ENCODE measurements at places on chromosomes 3 and 15. TPM values are rescaled to one million over a fixed set of nuclear protein-coding genes. Genes with fewer than 3 reads are reported as not detected.

- DNase-seq, result no peak
Measured at GRCh38 chr3:57281715-57282114, 10.8 kb downstream of the ASB14 start.

- no peak for DNase-seq
Measured at GRCh38 chr3:188335656-188336055, 181.7 kb downstream of the LPP start.

DNA sequence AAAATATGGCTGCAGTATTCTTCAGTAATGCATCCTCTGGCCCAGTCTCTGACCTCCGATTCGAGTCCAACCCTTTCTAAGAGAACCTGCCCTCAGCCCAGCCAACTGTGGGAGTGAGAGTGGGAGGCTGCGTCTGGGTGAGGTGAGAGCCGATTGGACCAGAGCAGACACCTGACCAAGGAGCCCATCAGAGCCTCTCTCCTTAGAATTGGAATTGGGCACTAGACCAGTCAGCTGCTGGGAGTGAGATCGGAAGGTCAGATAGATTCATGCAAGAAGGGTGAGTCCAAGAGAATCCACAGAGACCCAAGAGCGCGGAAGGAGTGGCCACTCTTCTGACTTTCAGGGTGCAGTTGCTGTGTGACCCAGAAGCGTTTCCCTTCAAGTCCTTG lies 10.2 kb downstream of the RASL12 start:
- DNase-seq, result no peak

GRCh38 chr3:161549261-161549660 lies 52.7 kb downstream of the OTOL1 start:
- no peak for DNase-seq

DNA sequence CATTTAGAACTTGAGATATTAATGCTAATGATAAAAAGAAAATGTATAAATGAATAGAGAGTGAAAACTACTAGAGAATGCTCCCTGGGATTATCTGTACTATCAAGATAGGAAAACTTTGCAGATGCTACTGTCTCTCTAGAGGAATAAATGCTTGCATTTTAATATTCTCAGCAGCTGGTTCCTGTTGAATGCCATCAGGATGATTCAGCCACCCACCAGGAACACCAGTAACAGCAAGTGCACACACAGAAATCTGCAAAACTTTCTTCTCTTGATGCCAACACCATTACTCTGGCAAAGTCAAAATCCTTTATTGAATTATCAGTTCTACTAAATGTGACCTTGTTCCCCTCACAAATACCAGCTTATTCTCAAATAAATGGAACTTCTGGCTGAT lies 148.4 kb downstream of the TIGIT start:
- DNase-seq, result no peak

DNA sequence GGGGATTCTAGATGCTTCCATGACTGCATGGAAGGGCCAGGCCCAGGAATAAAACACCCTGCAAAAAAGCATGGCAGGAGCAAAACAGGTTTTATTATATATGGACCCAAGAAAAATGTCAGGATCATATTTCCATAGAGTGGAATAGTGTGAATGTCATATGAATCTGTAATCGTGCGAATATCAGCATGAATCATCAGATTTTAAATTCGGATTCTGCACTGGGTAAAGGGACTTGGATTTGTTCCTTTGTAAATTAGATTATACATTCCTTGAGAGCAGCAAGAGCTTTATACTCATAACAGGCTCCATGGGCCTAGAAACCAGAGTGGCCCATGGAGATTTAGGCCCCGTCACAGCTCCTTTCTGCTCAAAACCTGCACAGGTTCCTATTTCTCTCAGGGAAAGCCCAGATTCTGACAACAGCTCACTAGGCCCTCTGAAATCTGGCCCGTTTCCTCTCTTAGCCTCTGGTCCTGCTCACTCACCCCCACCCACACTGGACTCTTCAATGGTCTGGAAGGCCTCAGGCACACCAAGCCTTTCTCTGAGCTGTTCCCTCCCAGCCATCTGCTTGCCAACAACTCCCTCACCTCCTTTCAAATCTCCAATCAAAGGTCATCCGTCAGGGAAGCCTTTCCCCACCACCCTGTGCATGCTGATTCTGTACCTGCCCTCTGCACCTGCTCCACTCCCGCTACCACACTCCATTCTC lies 76.0 kb downstream of the FEM1B start:
- no peak for DNase-seq

DNA sequence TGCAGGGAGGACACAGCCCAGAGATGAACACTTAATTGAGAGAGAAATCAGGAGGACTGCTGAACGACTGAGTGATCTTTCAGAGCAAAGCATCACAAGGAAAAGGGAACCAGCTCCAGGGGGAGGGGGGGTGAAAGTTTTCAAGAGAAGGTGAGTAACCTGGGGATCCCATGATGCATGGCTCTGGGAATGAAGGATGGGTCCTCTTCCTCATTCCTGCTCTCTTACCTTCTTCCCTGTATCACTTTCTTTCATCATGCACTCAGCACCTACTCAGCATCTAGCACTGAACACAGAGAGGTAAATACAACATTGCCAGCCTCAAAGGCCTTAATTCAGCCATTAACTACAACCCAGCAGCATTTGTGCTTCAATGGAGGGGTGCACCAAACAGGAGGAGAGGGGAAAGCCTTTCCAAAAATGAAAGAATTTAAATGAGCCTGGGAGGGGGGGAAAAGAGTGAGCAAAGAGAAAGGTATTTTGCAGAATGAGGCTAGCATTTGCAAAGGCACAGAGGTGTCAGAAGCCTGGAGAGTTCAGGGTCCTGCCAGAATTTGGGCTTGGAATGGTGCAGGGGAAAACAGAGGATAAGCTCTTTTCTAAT lies 427.4 kb downstream of the FOXP1 start:
- DNase-seq, result no peak

DNA sequence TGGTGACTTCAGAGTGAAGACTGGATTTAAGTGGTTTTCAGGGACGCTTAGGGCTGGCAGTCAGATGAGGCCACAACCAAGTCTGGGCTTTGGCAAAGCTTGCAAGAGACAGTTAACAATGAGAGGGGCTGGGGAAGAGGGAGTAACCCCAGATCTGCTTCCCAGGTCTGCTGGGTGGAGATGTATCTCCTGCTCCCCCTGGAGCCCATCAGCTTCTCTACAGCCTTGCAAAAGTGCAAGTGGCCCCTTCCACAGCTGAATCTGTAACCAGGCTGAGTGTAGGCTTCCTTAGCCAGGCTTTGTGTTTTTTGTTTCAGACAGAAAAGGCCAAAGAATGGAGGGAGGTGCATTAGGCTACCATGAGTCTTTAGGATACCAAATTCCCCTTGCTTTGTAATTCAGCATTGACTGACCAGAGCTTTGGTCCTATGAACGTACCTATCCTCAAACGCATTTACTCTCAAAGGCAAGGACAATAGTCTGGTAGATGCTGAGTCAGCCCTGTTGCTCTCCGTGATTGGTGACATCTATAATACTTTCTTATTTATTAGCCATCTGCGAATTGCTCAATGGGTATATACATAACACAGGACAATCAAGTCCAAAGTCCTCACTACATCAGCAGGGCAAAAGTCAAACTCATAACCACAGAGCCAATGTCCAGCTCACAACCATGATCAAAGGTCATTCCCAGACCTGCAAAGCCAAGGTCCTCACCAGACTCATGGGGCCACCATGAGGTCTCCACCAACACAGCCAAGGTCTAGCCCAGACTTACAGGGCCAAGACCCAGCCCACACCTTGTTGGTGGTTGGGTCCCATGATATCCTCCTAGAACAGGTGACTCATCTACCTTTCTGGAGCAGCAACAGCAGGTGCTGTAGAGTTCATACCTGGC lies 17.1 kb downstream of the CCDC13 start:
- no peak for DNase-seq

DNA sequence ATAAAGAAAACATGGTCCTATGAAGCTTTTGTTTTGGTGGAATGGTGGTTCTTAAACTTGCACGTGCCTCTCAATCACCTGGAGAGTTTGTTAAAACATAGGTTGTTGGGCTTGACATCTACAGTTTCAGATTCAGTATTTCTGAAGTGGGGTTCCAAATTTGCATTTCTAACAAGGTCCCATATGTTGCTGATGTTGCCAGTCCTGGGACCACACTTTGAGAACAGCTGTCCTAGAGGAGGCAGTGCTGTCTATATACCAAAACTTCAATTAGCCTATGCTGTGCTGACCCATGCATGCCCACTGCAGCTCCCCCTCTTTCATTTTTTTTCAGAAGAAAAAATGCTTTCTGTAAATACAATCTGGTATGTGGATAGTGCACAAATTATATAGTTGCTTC lies 31.3 kb downstream of the ALCAM start:
- no peak for DNase-seq

DNA sequence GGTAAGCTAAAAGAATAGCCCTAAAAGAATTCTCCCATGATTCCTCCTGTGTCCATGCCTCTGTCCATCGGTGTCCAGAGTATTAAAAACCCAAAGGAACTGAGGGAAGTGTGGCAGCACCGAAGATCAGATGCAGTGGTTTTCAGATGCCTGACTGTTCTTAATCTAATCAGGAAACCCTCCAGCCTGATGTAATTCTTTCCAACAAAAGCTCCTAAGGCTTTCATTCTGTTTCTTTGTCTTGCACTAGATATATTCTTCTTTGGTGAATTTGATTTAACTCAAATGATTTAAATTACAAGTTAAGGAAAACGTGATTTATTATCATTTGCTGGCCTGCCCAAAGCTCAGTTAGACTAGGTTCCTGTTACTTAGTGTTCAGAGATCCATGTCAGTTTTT lies 71.2 kb downstream of the ARHGAP31 start:
- no peak for DNase-seq

DNA sequence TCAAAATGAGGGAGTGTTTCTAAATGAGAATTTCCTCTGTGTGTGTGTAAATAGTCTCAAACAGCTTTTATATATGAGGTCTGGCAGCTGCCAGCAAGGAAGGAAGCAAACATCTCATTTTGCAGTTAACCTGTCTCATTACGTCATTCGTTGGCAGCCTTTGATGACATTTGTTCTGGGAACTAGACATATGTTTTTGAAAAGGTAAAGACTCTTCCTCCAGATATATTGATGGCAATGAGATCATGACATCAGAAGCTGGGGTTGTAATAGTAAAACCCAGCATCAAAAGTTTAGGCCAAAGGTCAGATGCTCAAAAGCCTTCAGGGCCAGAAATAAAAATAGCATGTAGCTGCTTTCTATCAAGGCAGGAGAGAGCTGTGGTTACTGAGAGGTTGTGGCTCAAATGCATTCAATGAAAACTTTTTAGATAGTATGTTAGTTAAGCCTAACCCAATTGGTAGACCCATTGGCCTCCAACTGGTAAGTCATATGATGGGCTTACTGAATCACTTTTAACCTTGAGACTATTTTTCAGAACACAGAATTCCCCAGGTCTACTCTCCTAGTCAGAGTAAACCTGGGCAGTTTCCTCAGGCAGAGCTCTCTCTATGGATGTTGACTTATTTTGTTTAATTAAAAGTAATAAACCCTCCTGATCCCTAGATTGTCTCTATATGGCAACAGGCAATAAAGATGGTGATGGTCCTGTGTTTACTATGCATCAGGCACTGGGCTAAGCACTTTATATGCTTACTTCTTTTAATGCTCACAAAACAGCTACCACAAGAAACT lies 386.5 kb upstream of the CFAP20DC start:
- DNase-seq, result no peak

GRCh38 chr3:72318504-72319193 lies 529.6 kb downstream of the SHQ1 start:
- no peak for DNase-seq

DNA sequence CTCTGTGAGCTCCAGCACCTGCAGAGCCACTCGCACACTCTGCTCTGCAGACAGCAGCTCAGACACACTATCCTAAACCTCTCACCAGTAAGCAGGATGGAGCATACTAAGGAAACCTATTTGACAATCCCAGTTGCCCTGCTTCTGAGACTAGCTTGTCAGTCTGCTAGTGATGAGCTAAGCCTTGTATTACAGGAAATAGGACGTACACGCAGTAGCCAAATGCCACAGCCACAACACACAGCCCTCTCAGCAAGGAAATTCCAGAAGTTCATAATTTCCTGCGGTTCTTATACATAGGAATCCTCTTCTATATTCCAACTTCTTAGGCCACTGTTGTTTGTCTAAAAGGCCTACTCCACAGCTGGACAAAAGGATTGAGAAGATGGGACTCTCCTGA lies 74.5 kb downstream of the MYLK start:
- DNase-seq, result no peak

GRCh38 chr3:183252973-183253527 lies at the start of gene B3GNT5:
Gene B3GNT5 (plus strand): TSS chr3:183253253. CDS start chr3:183269799, 16,546 bp downstream.
- DNase-seq, result no peak

The PSMD6 gene
- total RNA-seq, result 92.1 TPM

The MYL3 gene
- total RNA-seq, result 4.2 TPM

The STARD5 gene
- total RNA-seq, result 0.63 TPM

The TMEM41A gene
- 14.6 TPM for total RNA-seq

The CLDN1 gene
- total RNA-seq, result 169 TPM

The PARP15 gene
- total RNA-seq, result not detected

The MAP1A gene
- total RNA-seq, result 0.72 TPM

The SERP1 gene
- 183 TPM for total RNA-seq

The SMAD6 gene
- 10.8 TPM for total RNA-seq

The KCNAB1 gene
- not detected for total RNA-seq
